ENCODE measurements at places on chromosomes 2 and 18. TPM values are rescaled to one million over a fixed set of nuclear protein-coding genes. Genes with fewer than 3 reads are reported as not detected.

EVX2 gene
- total RNA-seq, result not detected

LRRC30 gene
- not detected for total RNA-seq

NXPH2 gene
- total RNA-seq, result not detected

STAT4 gene
- 69.5 TPM for total RNA-seq

VIL1 gene
- 0.24 TPM for total RNA-seq

GTF2A1L gene
- total RNA-seq, result not detected

SERPINB3 gene
- not detected for total RNA-seq

GBX2 gene
- total RNA-seq, result not detected

DPP10 gene
- total RNA-seq, result not detected

C2orf66 gene
- total RNA-seq, result not detected

IL36RN gene
- total RNA-seq, result 0.61 TPM

ITGA6 gene
- 4.2 TPM for total RNA-seq

HOXD12 gene
- total RNA-seq, result not detected

TMEM185B gene
- 35.0 TPM for total RNA-seq

STAM2 gene
- 23.0 TPM for total RNA-seq

SCYGR5 gene
- not detected for total RNA-seq

RGPD3 gene
- total RNA-seq, result 0.32 TPM

NEU2 gene
- total RNA-seq, result not detected

RND3 gene
- 0.58 TPM for total RNA-seq

SNTG2 gene
- 0.22 TPM for total RNA-seq

UCN gene
- 0.71 TPM for total RNA-seq

CCDC121 gene
- total RNA-seq, result 0.27 TPM

COBLL1 gene
- 1.3 TPM for total RNA-seq

CFAP53 gene
- 0.14 TPM for total RNA-seq

SKOR2 gene
- not detected for total RNA-seq

IL37 gene
- total RNA-seq, result not detected

MEIS1 gene
- 0.46 TPM for total RNA-seq

SCN3A gene
- total RNA-seq, result not detected

REEP1 gene
- not detected for total RNA-seq

TMEFF2 gene
- not detected for total RNA-seq

FAM124B gene
- total RNA-seq, result not detected

RAD51AP2 gene
- not detected for total RNA-seq

TUBB8B gene
- not detected for total RNA-seq

SAG gene
- not detected for total RNA-seq

GDF7 gene
- not detected for total RNA-seq

TUBA3E gene
- not detected for total RNA-seq

ZC3H6 gene
- total RNA-seq, result 1.3 TPM

ZEB2 gene
- 14.4 TPM for total RNA-seq

TMEM17 gene
- total RNA-seq, result 0.15 TPM

Measured in activated T-cell treated with anti-CD3 and anti-CD28 coated beads, Interleukin-2, amount 50 U/mL, for 4 hours (primary cell).